ENCODE measurements at places on chromosomes 1 and 21.

- DNase-seq = no peak
Observed at GRCh38 chr1:9823693-9823942, 147 bp downstream of the CLSTN1 start.

DNA sequence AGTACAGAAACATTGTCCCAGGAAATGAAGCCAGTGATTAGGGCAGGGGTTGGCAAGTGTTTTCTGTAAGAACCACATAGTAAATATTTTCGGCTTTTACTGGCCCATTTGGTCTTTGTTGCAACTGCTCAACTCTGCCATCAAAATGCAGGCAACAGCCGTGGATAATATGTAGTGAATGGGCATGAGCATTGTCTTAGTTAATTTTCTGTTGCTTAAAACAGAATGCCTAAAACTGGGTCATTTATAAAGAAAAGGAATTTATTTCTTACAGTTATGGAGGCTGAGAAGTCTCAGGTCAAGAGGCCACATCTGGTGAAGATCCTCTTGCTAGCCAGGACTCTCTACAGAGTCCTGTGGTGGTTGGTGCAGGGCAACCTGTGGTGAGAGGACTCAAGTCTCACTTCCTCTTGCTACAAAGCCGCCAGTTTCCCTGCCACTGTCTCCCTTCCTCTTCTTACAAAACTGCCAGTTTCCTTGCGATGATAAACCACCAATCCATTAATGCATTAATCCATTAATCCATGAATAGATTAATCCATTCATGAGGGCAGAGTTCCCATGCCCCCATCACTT lies 166.4 kb downstream of the PSMG1 start:
- peak; percentile 58 for DNase-seq

- DNase-seq = no peak
Observed at GRCh38 chr1:36440646-36441045, 9.6 kb downstream of the OSCP1 start.

DNA sequence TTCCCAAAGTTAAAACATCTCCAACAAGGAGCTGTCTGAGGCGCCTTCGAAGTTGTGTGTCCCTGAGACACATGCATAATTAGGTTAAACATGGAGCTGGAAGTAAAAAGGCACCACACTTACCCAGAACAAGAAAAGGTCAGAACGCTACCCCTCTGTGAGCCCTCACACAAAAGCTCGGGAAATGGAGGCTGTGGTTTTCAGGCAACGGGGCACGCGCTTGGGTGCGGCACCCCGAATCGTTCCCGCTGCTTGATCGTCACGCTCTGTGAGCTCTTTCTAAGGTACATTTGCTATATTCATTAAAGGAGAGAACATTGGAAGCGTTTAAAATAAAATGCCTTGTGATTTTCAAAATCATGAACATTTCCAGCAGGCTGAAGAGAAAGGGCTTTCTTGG lies 12.5 kb downstream of the CAPN8 start:
- no peak for DNase-seq

GRCh38 chr1:64948905-64949833 lies 17.2 kb downstream of the JAK1 start:
- no peak for DNase-seq

All from B cell (primary cell).